ENCODE measurements at places on chromosomes 3 and 15. TPM values are rescaled to one million over a fixed set of nuclear protein-coding genes. Genes with fewer than 3 reads are reported as not detected.
A peak's percentile ranks its signal among the peaks of the same experiment; 100 is the strongest.

SEC22A gene
- 22.9 TPM for total RNA-seq

MYO9A gene
- 24.0 TPM for total RNA-seq

NEK10 gene
- total RNA-seq, result 0.36 TPM

GRAMD2A gene
- total RNA-seq, result 0.07 TPM

ELL3 gene
- 4.3 TPM for total RNA-seq

ALCAM gene
- total RNA-seq, result 22.0 TPM

DNAH12 gene
- 0.21 TPM for total RNA-seq

GRCh38 chr3:61638741-61639140, 77.4 kb downstream of the PTPRG start:
- no peak overlapping the region for H3K27ac ChIP-seq
- no peak overlapping the region for H3K4me3 ChIP-seq
- no peaks in the 10 kb centered on the region for H3K36me3 ChIP-seq
- H3K27me3 ChIP-seq, result peaks cover 5% of the 10 kb centered on the region
- no peak for DNase-seq

DNA sequence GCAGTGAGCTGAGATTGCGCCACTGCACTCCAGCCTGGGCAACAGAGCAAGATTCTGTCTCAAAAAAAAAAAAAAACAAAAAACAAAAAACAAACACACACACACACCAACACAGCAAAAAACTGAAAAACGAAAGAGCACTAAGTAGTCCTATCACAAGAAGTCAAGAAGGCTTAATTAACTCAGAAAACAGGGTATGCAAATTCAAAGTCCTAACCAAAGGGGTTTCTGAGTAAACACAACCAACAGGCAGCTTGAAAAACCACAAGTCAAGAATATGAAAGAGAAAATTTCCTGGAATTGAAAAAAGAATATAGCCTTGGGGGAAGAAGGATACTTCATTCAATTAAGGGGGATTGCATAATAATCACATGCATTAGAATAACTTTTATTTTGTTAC, 37.7 kb upstream of the PARP14 start:
- H3K36me3 ChIP-seq, result no peaks in the 10 kb centered on the region
- H3K4me1 ChIP-seq, result peaks cover 42% of the 10 kb centered on the region
- peak overlapping the region; percentile 6 for H3K4me3 ChIP-seq
- no peak overlapping the region for H3K27ac ChIP-seq
- no peaks in the 10 kb centered on the region for H3K27me3 ChIP-seq

- no peak overlapping the region for H3K4me3 ChIP-seq
- peaks cover 10% of the 10 kb centered on the region for H3K27me3 ChIP-seq
- no peak for DNase-seq
- H3K36me3 ChIP-seq, result no peaks in the 10 kb centered on the region
Observed at GRCh38 chr3:156050918-156051317, 69.5 kb upstream of the KCNAB1 start.

DNA sequence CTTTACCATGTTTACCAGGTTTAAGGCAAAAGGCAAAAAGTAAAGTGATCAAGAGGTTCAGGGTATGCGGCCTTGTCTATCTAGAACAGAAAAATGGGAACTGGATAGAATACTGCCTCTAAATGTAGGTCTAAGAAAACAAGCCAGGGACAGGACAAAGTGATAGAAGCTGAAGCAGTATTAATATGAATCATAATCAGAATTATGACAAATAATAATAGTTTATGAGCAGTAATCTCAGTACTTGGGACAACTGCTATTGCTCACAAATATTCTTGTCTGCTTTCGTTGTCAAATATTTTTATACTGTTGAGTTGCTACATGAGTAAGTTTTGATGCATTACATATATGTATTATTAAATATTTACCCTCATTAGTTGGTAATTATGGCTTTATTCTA, 356.9 kb upstream of the RBMS3 start:
- H3K36me3 ChIP-seq, result no peaks in the 10 kb centered on the region
- no peak overlapping the region for H3K4me3 ChIP-seq
- H3K27ac ChIP-seq, result no peak overlapping the region
- peaks cover 5% of the 10 kb centered on the region for H3K4me1 ChIP-seq
- DNase-seq, result no peak
- no peaks in the 10 kb centered on the region for H3K27me3 ChIP-seq

- H3K27ac ChIP-seq, result no peak overlapping the region
- DNase-seq, result no peak
- H3K4me3 ChIP-seq, result no peak overlapping the region
- H3K27me3 ChIP-seq, result no peaks in the 10 kb centered on the region
- no peaks in the 10 kb centered on the region for H3K36me3 ChIP-seq
- peaks cover 11% of the 10 kb centered on the region for H3K4me1 ChIP-seq
Observed at GRCh38 chr3:193772422-193772763, 179.4 kb downstream of the OPA1 start.

DNA sequence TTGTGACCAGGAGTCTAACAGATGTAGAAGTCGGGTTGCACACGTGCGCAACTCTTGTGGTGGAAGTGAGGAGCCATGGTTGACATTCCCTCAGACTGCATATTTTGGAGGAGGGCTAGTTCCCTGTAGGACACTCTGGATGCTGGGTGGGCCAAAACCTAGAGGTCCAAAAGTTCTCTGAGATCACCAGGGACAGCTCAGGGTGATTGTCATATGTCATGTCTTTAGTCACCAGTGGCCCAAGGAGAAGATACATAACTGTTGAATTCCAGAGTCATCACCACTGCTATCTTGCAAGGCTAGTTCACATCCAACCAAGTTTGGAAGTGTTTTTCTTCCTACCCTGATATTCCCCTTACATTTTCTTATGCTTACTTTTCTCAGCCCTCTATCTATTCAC, 95.2 kb upstream of the C3orf80 start:
- H3K4me1 ChIP-seq, result peaks cover 15% of the 10 kb centered on the region
- no peak overlapping the region for H3K27ac ChIP-seq
- H3K27me3 ChIP-seq, result peaks cover 40% of the 10 kb centered on the region

- DNase-seq, result peak; percentile 82
- peaks cover 6% of the 10 kb centered on the region for H3K27me3 ChIP-seq
- H3K4me3 ChIP-seq, result peak within 1 kb of the TSS; percentile 96
Observed at GRCh38 chr15:43133430-43134156, at the start of gene TMEM62. TMEM62 (plus strand) TSS chr15:43133586; CDS start chr15:43133803, 217 bp downstream.

GRCh38 chr3:167837466-167837865, 101.9 kb downstream of the SERPINI1 start:
- no peak for DNase-seq
- no peaks in the 10 kb centered on the region for H3K36me3 ChIP-seq
- no peaks in the 10 kb centered on the region for H3K27me3 ChIP-seq
- H3K4me1 ChIP-seq, result peaks cover 6% of the 10 kb centered on the region
- H3K4me3 ChIP-seq, result no peak overlapping the region
- H3K27ac ChIP-seq, result no peak overlapping the region

GRCh38 chr3:184158404-184158803, 3.2 kb downstream of the DVL3 start:
- no peaks in the 10 kb centered on the region for H3K27me3 ChIP-seq
- no peak overlapping the region for H3K4me3 ChIP-seq
- H3K36me3 ChIP-seq, result peaks cover 2% of the 10 kb centered on the region
- H3K27ac ChIP-seq, result no peak overlapping the region

GRCh38 chr3:17090280-17090983, 205.7 kb downstream of the PLCL2 start:
- H3K27ac ChIP-seq, result no peak overlapping the region
- H3K27me3 ChIP-seq, result no peaks in the 10 kb centered on the region
- H3K4me1 ChIP-seq, result peaks cover 26% of the 10 kb centered on the region
- no peak overlapping the region for H3K4me3 ChIP-seq
- no peaks in the 10 kb centered on the region for H3K36me3 ChIP-seq
- DNase-seq, result no peak

DNA sequence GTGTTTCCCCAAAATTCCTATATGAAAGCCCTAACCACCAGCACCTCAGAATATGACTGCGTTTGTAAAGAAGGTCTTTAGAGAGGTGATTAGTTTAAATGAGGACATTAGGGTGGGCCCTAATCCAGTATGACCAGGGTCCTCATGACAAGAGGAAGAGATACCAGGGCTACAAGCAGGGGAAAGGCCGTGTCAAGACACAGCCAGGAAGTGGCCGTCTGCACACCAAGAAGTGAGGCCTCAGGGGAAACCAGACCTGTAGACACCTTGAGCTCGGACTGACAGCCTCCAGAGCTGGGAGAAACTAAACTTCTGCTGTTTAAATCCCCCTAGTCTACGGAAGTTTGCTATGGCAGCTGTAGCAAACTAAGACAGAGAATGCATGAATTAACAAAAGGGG, 14.2 kb downstream of the KIF7 start:
- no peaks in the 10 kb centered on the region for H3K36me3 ChIP-seq
- H3K4me3 ChIP-seq, result no peak overlapping the region
- no peaks in the 10 kb centered on the region for H3K27me3 ChIP-seq
- H3K27ac ChIP-seq, result no peak overlapping the region
- H3K4me1 ChIP-seq, result no peaks in the 10 kb centered on the region

DNA sequence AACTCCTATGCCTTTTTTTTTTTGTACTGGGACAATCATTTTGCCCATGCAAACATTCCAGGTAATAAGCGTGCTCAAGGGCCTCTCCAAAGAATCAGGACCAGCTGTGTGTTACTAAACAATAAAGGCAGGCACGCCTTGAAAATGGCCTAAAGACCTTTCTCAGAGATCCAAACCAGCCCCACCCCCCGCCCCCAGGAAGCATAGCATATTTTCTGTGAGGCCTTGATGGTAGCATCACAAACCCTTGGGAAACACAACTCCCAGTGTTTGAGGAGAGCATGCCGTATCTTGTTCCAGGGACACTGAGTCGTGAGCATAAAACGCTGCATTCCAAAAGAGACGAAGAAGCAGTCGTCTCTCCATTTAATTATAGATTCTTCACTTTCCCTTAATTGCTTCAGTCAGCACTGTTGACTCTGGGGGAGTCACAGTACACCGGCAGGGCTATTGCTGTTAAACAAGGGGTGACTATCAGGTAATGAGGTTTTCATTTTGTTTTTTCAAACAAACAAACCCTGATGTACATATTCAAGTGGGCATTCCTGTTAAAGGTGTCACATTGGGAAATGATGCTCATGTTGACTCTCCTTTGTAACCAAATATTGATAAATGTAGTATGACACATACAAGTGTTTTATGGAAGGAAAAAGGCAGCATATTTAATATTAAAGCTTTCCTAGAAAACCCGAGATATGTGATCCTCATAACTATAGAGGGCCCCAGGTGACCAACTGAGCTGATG, 4.4 kb upstream of the TPM1 start:
- no peak overlapping the region for H3K27ac ChIP-seq
- H3K27me3 ChIP-seq, result peaks cover 41% of the 10 kb centered on the region
- no peak overlapping the region for H3K4me3 ChIP-seq
- peaks cover 3% of the 10 kb centered on the region for H3K4me1 ChIP-seq
- H3K36me3 ChIP-seq, result no peaks in the 10 kb centered on the region

DNA sequence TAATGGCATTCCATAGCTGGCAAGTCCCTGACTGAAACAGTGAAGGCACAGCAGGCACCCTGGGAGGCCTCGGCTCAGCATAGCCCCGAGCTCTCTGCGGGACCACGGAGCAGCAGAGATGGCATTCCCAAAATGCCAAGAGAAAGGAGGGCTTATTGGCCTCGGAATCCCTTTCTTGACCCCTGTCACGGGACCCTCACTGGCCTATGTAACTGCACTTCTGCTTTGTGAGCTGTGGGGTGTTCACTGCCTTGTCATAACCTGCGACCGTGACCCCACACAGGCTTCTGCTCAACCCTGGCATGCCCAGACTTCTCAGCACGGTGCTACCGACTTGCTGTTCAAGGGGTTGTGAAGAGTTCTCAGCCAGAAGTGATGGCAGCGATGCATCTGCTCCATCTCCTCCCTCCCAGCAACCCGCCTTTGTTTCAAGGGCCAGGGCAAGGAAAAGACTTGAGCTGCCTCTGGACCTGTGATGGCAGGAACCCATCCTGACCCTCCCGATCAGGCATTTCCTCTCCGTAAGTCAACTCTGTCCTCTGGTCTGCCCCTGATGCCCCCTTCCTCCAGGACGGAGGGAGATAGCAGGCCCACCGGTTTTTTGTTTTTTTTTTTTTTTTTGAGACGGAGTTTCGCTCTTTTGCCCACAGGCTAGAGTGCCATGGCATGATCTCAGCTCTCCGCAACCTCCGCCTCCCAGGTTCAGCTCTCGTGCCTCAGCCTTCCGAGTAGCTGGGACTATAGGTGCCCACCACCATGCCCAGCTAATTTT, 30.5 kb downstream of the EHD4 start:
- no peak overlapping the region for H3K4me3 ChIP-seq
- H3K36me3 ChIP-seq, result peaks cover 9% of the 10 kb centered on the region
- H3K27me3 ChIP-seq, result no peaks in the 10 kb centered on the region

- H3K4me1 ChIP-seq, result peaks cover 4% of the 10 kb centered on the region
- DNase-seq, result no peak
- H3K27ac ChIP-seq, result no peak overlapping the region
- no peaks in the 10 kb centered on the region for H3K36me3 ChIP-seq
Observed at GRCh38 chr15:81080996-81081395, 53.1 kb upstream of the CFAP161 start.

GRCh38 chr3:131602011-131602779, 99.4 kb upstream of the MRPL3 start:
- H3K27me3 ChIP-seq, result peaks cover 43% of the 10 kb centered on the region
- H3K27ac ChIP-seq, result no peak overlapping the region
- no peak for DNase-seq
- H3K4me1 ChIP-seq, result no peaks in the 10 kb centered on the region
- no peak overlapping the region for H3K4me3 ChIP-seq

DNA sequence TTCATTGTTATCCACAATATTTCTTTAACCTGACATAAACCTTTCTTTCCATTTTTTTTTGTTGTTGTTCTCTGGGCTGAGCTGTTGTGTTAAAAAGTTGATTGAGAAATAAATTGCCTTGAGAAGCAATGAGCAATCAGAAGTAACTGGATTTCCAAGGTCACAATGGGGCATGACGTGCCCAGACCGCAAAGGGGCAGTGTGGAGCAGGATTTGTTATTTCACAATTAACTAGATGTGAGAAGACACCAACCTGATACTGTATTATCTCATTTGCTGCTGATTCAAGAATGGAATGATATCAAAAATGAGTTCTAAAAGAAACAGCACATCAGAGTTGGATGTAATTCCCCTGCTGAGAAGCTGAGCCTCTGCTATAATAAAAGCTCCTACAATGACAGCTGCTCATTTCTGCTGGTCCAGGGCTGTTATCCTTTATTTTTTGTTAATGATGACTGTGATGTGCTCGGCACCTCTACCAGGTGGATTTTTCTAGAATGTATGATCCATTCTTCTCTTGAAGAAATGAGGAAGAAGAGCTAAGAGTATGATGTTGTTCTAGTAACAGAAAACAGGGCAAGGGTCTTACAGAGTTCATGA, 28.1 kb downstream of the CPNE4 start:
- no peaks in the 10 kb centered on the region for H3K36me3 ChIP-seq
- no peak overlapping the region for H3K4me3 ChIP-seq
- no peak overlapping the region for H3K27ac ChIP-seq
- H3K27me3 ChIP-seq, result no peaks in the 10 kb centered on the region
- peak; percentile 25 for DNase-seq

DNA sequence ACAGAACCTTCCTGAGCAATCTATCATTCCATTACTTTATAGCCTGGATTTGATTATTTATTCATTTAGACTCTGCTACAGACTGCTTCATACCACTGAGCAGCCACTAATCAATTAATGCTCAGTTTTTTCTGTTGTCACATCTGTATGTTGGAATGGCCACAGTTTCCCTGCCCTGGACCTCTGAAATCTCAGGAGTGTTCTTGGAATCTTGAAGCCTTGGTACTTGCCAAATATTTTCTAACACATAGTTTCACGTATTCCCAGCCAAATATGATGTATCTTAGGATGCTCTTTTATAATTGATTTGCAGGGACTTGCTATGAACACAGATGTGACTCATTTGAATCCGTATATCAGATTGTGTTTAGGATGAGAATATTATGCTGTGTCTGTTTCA, 225.8 kb downstream of the TAFA4 start:
- H3K27ac ChIP-seq, result no peak overlapping the region
- DNase-seq, result no peak
- no peak overlapping the region for H3K4me3 ChIP-seq
- no peaks in the 10 kb centered on the region for H3K36me3 ChIP-seq
- H3K27me3 ChIP-seq, result no peaks in the 10 kb centered on the region

GRCh38 chr3:23189187-23189586, 13.9 kb upstream of the UBE2E2 start:
- no peak overlapping the region for H3K27ac ChIP-seq
- no peak overlapping the region for H3K4me3 ChIP-seq
- no peak for DNase-seq
- no peaks in the 10 kb centered on the region for H3K27me3 ChIP-seq
- no peaks in the 10 kb centered on the region for H3K36me3 ChIP-seq

Data from activated T-cell treated with anti-CD3 and anti-CD28 coated beads, Interleukin-2, amount 50 U/mL, for 72 hours (primary cell).